Activated CD4-positive, CD25-positive, alpha-beta regulatory T cell (primary cell): ENCODE measurements at places on chromosomes 3 and 15.

DNA sequence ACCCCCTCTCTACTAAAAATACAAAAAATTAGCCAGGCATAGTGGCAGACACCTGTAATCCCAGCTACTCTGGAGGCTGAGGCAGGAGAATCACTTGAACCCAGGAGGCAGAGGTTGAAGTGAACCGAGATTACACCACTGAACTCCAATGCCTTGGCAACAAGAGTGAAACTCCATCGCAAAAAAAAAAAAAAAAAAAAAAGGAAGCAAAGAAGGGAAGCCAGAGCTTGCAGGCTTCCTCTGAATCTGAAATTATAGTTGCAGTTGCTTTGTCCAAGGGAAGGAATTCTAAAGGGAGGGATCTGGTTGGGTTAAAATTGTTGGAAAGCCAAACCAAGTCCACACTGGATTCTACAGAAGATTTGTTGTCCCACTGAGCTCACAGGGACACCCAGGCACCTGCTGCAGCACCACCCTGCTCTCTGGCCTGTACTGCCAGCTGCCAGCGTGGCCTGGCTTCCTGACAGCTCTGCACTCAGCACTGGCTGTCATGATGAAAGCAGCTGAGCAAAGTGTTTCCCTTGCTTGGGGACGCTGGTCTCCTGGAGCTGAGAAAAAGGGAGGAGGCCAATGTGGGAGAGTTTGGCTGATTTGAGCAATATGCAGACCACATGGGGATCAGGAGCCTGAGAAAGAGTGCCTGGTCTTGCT is 88.8 kb upstream of the HES1 start:
- no peak for DNase-seq

DNA sequence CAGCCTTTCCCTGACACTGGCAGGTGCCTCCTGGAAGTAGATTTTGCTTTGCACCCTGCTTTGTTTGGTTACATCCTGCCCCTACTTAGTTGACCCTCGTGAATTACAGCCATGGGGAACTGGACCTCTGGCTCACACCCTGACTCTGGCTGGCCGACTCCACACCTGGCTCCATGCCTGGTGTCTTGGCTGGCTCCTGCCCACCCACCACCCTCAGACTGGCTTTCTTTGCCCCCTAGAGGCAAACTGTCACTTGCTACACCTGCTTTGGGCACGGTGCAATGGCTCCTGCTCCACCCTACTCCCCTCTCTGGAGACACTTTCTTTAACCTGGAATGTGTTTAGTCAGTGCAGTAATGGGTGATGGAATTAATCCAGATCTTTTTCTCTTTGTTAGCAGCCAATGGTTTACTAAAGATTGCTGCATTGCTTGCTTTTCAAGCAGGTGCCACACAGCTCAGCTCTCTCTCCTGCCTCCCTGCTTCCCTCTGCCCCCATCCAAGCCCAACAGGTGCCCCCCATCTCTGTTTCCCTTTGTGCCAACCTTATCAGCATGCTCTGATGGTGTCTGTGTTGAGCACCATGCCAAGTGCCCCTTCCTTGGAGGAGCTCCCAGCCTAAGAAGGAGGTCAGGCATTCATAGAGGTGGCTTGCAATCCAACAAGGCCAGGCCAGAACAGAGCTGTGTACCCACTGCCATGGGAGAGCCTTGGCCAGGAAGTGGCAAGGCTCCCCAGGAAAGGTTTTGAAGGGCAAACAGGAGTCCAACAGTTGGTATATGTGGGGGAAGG is 38.4 kb downstream of the RASGRF1 start:
- no peak for DNase-seq

GRCh38 chr3:14369675-14370669 is 32.4 kb upstream of the SLC6A6 start:
- DNase-seq: no peak

DNA sequence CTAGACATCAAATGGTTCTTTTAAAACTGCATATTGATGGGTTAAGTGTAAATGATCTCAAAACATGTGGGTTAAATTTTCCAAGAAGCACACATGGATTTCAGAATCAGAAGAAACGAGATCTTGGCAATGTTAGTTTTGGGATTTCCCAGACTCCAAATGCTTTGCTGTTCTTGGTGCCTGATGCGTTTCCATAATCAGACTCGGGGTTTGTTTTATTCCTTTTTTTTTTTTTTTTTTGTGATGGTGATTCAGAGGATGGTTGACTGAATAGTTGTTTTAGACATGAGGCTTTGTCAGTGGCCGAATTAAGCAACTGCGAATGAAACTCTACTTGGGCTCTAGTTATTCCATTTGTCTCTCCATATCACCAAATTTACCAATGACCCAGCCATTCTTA is 52.2 kb upstream of the FAM98B start:
- DNase-seq: no peak

- DNase-seq: no peak
Measured at GRCh38 chr3:4548356-4548755, 55.2 kb downstream of the ITPR1 start.

GRCh38 chr3:105722943-105723556 is 145.8 kb downstream of the CBLB start:
- DNase-seq: no peak
